Stimulated activated CD4-positive, alpha-beta T cell treated with anti-CD3 and anti-CD28 coated beads, Interleukin-1b, Interleukin-23, amount 100 ng/mL, for 4 hours (primary cell): ENCODE measurements at places on chromosomes 2 and 18.

GRCh38 chr2:48383036-48383435 is 146.9 kb upstream of the STON1 start:
- DNase-seq: no peak

GRCh38 chr2:152613235-152613634 is 104.0 kb downstream of the PRPF40A start:
- no peak for DNase-seq

DNA sequence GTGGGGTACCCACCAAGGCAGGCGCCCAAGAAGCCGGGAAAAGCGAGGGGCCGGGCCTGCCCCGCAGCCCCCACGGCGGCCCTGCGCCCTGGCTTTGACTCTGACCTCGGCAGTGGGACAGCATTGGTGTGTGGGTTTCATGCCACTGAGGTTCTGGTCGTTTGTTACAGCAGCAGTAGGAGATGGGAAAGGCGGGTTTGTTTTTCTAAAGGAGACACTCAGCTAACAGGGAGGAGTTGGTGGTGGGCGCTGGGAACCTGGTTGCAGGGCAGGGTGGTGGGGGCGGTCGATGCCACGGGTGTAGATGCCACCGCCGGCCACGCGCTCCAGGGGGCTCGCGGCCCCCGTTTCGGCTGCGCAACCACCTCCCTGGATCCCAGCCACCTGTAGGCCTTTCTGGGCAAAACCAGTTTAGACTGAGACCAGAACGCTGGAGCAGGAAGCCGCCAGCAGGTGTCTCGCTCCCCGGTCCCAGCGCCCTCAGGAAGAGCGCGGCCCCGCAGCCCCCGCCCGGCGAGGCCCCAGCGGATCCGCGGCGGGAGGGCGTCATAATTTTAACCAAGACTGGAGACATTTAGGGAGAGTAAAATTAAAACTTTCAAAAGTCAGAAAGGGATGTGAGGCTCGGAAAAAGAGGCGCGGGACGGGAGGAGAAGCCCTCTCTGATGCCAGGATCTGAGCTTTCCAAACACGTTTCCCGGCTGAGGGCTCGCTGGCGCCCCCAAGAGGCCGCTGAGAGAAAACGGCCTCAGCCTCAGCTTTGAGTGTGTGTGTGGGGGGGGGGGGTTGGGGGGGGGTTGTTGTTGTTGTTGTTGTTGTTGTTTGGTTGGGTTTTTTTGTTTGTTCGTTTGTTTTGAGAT is 17.4 kb downstream of the CIDEA start:
- DNase-seq: peak; percentile 2

DNA sequence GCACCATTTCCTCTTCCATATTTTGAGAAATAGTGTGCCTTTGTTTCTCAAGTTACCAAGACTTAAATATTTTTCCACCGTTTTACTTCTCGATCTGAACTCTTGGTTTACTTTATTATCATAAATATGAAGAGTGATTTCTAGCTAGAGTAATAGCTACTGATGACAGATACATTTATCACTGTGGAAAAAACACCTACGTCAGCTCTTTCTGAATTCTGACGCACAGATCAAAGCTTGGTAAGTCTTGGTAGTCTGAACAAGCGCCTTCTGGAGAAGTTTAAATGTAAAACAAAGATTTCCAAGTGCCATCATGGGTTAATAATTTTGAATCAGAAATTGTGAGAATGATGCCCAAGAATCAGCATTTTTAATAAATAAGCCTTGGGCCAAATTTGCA is 367.7 kb downstream of the DPP10 start:
- no peak for DNase-seq

DNA sequence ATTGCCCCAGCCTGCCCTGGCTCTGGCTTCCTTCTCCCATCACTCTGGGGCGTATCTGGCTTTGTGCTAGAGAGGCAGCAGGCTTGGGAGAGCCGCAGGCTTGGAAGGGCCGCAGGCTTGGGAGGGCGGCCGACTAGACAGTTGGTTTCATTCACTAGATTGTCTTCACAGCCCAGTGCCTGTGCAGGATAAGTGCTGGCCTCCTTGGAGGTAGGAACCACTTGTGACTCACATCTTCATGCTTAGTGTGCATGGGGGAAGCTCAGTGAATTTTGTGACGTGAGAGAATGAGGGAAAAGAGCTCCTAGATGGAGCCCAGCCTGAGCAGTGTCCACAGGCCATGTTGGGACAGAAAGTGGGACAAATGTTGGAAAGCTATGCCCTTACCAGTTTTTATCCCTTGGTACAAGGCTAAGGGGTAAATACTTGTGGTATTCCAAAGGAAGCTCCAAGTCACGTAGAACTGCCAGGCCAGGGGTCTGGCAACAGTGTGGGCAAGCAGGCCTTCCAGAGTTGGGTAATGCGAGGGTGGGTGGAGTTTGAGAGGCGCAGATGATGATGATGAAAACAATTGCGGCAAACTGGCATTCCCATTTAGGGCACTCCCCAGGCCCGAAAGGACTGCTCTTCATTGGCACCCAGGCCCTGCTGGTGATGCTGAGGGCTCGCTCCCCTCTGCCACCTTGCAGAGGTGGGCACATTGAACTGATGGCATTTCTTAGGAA is 100.1 kb downstream of the DDX1 start:
- no peak for DNase-seq

GRCh38 chr2:18566145-18566769 is 5.8 kb upstream of the RDH14 start:
- DNase-seq: no peak

DNA sequence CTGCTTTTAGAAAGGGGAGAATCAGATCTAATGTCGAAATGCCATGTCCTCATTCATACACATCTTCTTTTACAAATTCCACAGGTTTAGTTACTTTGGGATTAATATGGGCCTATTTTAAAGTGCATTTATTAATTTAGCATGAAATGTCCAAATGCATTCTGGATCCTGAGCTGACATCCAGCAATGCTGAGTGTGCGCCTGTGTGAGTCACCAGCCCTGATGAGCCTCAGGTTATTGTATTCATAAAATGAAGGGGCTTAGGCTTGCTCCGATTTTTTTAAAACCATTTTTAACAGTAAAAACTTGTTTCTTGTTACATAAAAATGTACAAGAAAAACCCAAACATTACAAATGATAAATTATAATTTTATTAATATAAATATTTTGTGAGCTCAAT is 94.1 kb downstream of the SH3YL1 start:
- no peak for DNase-seq

- no peak for DNase-seq
These were observed 15.7 kb upstream of the TTC39C start for GRCh38 chr18:23998820-23999219.

DNA sequence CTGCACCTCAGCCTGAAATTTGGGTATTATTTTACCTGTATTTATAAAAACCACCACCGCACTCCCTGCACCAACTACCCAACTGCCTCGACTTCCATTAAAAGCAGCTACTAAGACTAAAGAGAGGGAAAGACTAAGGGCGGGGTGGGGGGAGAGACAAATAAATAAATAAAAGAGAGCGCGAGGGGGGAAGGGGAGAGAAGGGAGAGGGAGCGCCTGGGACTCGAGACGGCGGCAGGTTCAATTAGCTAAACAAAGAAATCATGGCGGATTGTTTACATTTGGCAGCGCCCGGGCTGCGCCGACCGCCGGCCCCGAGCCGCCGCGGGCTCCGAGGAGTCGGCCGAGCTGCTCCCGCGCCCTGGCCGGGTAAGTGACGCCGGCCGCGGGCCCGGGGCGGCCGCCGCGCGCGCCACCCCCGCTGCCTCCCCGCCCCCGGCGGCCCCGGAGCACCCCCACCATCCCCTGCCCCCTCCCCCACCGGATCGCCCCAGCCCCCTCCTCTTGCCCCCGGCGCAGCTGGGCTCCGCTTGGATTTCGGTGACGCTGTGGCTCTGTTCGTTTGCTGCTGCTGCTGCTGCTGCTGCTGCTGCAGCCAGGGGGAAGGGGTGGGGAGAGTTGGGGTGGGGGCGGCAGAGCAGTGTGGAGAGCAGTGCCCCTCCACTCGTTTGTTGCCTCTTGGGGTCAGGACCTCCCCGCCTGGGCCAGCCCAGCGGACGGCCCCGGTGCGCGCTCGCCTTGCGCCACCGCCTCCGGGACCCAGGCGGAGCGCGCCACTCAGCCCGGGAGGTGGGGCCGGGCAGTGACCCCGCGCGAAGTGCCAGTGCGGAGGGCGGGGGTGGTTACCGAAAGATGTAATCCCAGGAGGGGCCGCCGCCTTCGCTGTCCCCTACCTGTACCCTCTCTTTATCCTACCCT is 187.2 kb upstream of the FANCL start:
- DNase-seq: no peak

DNA sequence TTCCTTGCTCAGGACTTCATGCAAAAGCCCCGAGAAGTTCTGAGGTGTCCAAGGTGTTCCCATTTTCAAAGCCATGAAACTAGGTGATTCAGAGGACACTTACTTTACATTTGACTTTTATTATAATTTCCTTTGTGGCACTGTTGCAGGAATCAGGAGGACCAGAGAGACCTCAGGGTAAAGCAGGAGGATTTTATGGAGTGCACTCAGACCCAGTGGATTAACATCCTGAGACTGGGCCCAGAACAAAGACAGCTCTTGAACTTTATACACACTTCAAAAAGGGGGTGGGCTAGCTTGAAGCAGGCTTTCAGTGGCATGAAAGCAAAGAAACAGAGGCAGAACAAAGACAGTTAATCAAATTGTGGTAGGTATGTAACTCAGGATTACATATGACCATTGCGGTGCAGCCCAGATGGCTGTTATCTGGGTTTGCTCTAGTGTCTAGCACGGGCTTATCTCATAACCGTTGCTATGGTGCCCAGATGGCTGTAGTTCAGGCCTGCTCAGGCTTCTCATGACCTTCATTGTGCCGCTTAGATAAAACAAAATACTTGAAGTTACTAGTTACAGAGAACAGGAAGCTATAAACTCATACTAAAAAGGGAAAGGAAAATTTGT is 39.4 kb downstream of the TMEM182 start:
- no peak for DNase-seq

- no peak for DNase-seq
These were observed 159.0 kb downstream of the NUP35 start for GRCh38 chr2:183283209-183283608.

- no peak for DNase-seq
These were observed 59.1 kb upstream of the NFATC1 start for GRCh38 chr18:79336556-79337142.

DNA sequence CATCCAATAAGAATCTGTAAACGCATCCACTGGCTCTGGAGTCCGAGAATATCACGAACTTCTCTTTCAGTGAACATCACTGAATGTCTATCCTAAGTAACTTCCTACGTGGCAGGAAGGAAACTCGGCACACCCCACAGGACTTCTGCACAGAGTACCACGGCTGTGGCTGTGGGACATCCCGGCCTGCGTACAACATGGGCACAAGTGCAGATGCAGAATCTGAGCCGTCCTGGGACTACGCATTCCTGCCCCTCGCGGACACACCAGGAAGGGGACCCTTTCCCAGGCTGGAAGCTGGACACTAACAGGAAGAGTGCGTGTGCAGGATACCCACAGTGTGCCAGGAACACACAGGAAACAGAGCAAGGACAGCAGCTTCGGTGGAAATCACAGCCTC is 60.6 kb downstream of the ZNF516 start:
- no peak for DNase-seq

DNA sequence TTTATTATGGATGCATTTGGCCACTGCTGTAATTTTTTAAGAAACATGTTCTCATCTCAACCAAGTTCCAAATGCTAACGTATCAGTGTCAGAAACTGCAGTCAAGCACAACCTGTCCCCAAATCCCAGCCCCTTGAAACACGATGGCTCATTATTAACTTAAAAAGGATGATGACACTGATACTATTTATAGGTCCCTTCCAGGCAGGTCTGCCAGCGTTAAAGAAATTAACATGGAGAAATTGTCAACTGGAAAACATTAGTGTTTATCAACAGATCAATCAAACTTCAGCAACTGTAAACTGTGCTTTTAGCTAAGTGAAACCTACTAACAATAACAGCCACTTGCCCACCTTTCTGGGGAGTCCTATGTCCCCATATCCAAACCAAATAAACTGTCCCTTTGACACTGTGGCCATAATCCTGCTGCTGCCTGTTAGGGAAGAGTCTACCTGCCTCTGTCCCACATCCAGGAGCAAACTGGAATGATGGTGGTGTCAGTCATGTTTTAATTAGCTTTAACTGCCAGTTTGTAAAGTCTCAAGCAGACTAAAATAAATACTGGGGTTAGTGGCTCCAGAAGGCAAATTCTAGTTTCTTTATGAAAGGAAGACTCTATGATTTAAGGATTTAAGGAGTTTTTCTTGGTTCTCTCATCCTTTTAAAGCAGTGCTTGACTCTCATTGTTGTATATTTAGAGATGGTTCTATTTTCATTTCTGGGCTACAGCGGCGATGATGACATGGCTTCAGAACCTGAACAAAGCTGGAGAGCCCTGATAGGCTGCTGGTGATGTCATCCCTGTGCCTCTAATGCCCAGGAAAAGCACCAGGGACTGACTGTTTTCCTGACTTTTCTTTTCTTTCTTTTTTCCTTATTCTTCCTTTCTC is 583.6 kb upstream of the PIK3C3 start:
- no peak for DNase-seq

- no peak for DNase-seq
These were observed 132.9 kb downstream of the SOCS6 start for GRCh38 chr18:70421471-70422390.

GRCh38 chr2:201932511-201932910 is 101.1 kb upstream of the FZD7 start:
- DNase-seq: no peak

GRCh38 chr18:44552706-44553105 is 128.0 kb upstream of the SETBP1 start:
- DNase-seq: no peak

GRCh38 chr2:237978058-237978712 is 11.4 kb downstream of the UBE2F start:
- no peak for DNase-seq

DNA sequence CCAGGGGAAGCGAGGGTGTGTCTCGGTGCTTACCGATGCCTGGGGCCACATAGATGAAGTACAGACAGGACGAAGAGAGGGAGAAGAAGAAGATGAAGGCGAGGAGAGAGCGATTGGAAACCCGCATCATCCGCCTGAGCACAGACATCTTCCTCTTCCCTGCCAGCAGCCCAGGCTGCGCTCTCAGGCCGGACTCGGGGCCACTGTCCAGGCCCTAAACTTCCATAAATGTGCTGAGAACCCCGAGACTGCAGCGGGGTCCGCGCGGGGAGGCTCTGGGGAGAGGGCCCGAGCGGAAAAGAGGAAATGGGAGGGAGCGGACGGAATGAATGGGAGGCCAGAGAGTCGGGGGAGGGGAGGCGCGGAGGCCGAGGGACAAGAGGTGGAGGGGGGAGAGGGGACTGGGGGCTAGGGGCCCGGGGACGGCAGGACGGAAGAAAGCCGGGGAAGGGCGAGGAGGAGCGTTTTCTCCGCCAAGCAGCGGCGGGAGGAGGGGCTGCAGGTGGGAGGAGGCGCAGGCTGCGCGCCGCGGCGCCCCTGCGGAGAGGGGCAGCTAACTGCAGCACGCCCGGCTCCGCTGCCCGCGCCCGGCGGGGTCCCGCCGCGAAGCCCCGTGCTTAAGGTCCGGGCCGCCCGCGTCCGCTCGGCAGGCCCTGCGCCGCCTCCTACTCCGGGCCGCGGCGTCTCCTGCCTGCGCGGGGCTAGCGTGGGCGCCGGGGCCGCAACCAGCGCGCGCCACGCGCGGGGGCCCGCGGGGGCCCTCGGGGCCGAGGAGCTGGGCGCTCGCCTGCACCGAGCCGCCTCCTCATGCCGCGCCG is at the start of gene B4GALT6:
Gene B4GALT6, minus strand, starts transcription at position 303 of the 818 bp plus-strand sequence. Its CDS starts 155 bp downstream, at position 148.
- DNase-seq: no peak

- DNase-seq: no peak
These were observed 7.0 kb downstream of the NCKAP5 start for GRCh38 chr2:133561045-133561852.
